Nephron progenitor cell (in vitro differentiated cells): ENCODE measurements at places on chromosomes 5 and 9.

DNA sequence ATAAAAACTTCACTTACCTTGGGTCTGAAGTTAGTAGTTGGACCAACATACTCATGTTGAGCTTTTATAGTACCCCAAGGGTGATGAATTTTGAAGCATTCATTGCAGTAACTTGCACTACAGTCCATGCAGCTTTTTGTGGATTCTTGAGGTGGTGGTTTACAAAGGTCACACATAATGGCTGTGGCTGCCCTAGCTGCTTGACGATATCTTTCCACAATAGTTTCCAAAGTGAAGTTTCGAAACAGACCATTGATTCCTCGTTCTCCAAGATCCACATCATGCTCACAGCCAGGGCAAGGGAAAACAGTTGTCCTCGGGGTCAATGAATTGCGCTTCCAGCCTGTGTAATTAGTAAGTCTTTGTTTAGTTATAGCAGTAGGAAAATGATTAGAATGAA lies 22.7 kb downstream of the TRIM36 start:
- no peak for DNase-seq

DNA sequence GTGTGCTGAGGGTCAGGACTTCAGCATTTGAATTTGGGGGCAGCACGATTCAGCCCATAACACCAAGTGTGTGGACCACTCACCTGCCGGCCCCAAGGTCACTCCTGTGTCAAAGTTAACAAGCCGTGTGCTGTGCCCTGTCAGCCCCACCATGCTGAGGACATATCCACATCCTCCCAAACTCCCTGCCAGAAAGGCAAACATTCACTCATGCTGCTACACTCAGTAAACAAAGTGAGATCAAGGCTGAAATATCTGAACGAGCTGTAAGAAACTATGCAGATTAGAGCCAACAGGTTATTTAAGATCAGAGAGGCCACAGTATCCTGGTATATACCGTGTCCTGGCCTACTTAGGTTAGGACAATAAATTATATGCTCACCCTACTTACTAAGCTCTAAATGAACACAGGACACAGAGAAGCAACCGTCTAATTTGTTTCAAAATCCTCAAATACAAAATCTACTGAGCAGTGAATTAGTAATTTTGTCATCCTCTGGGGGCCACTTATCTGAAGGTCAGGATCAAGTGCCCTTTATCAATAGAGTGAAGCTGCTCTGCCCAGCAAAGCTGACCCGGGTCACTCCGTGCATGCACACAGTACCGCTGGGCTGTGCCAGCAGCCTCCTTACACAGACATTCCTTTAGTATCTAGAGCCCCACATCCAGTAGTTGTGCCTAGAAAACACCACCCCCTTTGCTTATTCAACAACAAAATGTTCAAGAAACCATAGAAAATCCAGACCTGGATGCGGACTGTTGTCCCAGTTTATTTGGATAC lies 28.2 kb downstream of the RETREG1 start:
- no peak for DNase-seq

DNA sequence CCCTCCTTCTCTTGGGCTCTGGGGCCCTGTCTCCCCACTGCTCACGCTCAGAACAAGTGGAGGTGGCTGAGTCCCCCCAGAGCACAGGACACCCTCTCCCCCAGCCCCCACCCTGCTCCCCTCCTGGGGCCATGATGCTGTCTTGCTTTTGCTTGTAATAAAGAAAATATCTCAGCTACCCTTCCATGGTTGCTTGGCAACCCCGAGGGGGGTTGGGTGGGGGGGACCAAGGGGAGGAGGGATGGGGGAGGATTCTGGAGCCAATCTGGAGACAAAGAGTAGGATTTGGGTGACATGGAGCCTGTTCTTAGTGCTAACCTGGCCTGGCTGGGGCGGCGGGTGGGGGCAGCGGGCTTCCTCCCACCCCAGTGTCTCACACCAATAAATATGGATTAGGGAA lies 16.1 kb upstream of the CERCAM start:
- DNase-seq, result no peak

- DNase-seq, result no peak
Observed at GRCh38 chr5:39452846-39453245, 28.1 kb upstream of the DAB2 start.

DNA sequence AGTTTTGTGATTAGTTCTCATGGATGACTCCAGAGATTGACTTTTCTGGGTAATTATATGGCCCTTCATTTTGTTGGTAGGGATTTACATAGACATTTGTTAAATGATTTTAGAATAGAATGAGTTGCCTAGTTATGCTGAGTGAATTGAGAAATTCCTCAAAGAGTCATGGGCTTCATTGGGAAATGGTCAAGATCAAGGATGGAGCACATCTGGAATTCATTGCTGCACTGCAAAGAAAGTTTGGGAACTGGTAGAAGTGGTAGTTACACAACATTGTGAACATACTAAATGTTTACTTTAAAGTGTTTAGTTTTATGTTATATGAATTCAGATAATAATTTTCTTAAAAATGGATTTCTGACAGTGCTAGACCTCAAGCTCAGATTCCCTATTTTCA lies 46.5 kb downstream of the PIP5K1B start:
- DNase-seq, result no peak

DNA sequence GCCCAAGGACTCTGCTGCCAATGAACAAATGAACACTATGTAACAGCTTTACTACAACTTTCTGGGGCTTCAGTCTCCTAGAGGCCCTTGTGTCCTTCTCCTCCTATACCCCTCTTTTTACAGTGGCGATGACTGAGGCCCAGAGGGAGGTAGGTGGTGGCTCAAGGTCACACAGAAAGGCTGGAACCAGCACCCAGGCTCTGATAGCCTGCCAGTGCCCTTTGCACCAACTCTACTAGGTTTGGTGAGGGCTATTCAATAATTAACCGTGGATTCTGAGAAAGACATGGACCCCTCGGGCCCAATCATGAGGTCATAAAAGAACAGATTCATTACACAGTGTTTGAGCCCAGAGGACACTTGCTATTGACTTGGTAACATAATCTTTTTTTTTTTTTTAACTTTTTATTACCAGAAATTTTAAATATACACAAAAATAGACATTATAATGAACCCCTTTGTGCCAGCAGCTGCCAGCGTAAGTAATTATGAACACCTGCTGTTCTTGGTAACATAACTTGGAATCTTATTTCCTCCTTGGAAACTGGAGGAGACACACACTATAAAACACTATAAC lies 6.1 kb upstream of the ALDH1B1 start:
- no peak for DNase-seq

GRCh38 chr5:54703133-54703532 lies 185.6 kb downstream of the SNX18 start:
- no peak for DNase-seq

DNA sequence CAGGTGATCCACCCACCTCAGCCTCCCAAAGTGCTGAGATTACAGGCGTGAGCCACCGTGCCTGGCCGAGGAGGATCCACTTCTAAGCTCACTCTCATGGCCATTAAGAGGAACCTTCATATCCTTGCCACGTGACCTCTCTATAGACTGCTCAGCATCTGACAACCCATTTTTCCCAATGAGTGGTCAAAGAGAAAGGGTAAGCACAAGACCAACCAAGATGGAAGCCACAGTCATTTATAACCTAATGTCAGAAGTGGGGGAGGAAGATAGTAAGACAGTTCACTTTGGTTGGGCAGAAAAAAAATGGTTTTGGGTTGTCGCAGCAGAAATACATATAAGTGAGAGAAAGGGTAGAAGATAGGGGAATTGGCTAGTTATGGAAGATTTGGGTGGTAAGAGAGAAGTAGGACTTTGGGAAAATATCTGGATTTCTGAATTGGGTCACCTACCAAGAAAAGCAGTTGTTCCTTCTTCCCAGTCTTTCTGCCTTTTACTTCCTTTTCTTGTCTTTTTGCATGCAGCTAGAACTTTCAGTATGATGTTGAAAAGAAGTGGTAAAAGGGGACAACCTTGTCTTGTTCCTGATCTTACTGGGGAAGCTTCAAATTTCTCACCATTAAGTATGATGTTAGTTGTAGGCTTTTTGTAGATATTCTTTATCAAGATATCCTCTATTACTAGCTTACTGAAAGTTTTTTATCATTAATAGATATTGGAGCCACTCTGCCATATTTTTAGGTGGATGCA lies 15.6 kb downstream of the SNX2 start:
- DNase-seq, result no peak

DNA sequence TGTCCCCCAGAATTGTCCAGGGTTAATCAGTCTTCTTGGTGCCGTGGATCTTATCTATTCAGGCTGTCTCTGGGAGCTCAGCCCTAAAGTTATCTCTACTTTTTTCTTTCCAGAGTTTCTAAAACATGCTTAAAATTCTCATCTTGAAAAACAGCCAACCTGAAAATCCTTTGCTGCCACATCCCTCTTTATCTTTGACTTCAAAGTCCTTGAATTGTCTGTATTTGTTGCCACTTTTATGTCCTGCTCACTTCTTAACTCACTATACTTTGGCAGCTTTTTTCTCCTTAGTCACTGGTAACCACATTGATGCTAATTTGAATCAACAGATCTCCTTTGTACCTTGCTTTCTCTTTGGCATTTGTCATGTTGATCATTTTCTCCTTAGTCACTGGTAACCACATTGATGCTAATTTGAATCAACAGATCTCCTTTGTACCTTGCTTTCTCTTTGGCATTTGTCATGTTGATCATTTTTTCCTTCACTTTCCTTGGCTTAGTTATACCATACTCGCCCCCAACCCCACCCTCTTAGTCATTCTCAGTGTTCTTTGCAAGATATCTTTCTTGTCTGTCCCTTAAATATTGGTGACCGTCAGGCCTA lies 8.5 kb downstream of the DMXL1 start:
- DNase-seq, result no peak

DNA sequence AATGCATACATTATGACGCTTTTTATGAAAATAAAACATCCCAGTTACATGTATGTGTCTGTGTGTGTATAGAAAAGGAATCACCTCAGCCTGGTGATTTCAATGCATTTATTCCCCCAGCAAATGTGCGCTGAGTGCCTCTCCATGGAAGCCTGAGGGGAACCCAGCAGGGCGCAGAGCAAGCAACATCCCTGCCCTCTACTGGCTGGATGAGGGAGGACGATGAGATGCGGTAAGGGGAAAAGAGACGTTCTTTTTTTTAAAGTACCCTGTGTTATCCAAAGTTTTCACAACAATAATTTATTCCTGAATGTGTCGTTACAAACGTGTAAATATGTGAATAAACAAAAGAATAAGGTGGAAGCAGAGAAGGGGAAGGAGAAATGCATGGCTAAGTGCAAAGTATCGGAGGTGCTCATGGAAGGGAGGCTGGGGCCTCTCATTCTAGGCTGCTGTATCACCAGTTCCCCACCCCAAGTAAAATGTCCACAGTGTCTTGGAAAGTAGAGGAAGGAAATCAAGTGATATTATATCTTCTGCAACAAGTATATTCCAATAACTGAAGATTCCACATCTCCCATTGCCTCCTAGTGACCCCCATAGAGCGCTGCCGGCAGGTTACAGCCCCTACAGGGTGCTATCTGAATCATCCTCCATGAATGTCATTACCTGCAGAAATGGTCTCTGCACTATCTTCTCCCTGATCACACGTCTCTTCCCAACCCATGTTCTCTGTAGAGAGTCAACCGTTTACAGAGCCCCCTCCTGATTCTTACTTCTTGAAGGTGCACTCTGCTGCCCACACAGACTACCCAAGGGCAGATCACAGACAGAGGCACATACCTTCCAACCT lies 13.0 kb upstream of the ABLIM3 start:
- peak; percentile 48 for DNase-seq

GRCh38 chr9:110687497-110687896 lies 18.9 kb downstream of the MUSK start:
- no peak for DNase-seq

DNA sequence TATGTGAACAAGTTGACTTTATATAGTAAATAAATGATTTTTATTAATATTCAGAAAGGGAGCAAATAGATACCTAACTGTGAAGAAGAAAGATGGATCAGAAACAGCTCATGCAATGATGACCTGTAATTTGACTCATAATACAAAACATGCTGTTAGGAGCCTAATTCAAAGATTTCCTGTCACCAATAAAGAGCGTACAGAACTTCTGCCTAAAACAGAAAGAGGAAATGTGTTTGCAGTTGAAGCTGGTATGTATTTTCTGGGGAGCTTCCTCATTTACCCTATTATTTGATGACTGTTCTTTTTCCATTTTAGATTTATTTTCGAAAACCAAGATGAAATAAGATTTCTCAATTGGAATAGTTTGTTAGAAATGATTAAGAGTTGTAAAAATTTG lies 11.4 kb downstream of the YTHDC2 start:
- DNase-seq, result no peak

GRCh38 chr9:17863213-17863883 lies 284.5 kb downstream of the SH3GL2 start:
- DNase-seq, result no peak

DNA sequence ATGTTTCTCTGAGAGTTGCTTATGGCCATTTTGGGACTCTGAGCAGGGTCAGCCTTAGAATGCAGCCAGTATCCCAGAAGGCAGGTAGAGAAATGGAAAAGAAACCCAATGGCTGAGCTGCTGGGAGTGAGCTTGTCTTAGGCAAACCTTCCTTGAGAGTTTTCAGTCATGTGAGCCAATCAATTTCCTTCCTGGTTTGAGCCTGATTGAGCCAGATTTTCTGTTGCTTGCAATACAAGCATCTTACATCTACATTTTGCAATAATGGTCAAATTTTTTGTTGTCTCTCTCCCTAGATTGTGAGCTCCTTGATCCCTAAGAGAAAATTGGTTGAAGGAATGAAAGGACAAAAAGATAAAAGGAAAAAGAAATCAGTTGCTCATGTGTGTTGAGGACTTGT lies 155.3 kb downstream of the SNX18 start:
- no peak for DNase-seq

GRCh38 chr5:134139377-134139851 lies 24.9 kb downstream of the TCF7 start:
- DNase-seq, result no peak

DNA sequence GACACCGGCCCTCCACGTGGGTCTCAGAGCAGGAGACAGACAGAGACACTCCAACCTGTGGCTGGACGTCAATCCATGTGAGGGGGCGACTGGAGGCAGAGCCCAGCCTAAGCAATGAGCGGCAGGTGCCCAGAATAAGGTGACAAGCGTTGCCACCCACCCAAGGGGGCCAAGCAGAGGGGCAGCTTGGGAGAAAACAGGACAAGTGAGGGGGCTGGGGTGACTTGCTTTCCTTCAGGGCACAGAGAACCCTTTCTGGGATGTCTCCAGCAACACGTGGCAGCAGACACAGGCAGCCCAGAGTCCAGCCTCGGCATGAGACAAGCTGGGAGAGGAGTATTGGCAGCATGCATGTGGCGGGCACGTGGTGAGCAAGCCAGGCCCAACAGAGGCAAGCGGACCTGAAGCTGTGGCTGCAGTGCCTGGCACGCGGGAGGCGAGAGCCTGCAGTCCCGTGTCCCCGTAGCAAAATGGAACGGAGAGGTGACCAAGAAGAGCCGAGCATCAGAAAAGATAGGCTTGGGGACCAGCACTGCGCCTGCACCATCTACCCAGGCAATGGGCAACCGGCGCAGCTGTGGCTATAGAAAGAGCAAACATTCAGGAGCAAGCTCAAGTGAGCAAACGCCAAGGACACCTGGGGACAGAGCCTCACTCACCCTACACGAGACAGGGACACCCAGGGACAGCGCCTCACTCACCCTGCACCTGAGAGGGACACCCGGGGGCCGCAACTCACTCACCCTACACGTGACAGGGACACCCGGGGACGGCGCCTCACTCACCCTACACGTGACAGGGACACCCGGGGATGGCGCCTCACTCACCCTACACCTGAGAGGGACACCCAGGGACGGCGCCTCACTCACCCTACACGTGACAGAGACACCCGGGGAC lies 6.2 kb downstream of the TERT start:
- no peak for DNase-seq
